Head of caudate nucleus (tissue), 42 donors: ENCODE measurements at places on chromosomes 3 and 15.

GRCh38 chr15:58398643-58399042, 33.1 kb upstream of the LIPC start:
- no peak for DNase-seq

- no peak for DNase-seq
These were observed 209.0 kb downstream of the NEK10 start for GRCh38 chr3:27160146-27160545.

GRCh38 chr3:114127517-114127916, 51.3 kb downstream of the DRD3 start:
- no peak for DNase-seq

DNA sequence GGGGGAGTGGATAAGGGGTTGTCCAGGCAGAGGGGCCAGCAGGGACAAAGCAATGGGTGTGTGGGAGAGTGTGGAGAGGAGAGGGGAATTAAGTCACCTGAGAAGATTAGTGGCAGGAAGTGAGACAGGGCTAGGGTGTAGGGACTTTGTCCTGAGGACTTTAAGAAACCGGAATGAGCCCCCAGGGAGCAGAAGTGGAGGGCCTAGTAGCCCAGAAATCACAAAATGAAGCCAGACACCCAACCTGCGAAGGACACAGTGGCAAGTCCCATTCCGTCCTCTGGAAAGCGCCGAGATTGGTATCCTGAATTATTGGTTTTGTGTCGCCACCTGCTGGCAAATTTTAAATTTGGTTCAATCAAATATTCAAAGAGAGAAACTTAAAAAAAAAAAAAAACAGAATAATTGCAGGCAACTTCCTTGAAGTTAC, 78.0 kb upstream of the SLC25A36 start:
- DNase-seq, result peak; percentile 36

DNA sequence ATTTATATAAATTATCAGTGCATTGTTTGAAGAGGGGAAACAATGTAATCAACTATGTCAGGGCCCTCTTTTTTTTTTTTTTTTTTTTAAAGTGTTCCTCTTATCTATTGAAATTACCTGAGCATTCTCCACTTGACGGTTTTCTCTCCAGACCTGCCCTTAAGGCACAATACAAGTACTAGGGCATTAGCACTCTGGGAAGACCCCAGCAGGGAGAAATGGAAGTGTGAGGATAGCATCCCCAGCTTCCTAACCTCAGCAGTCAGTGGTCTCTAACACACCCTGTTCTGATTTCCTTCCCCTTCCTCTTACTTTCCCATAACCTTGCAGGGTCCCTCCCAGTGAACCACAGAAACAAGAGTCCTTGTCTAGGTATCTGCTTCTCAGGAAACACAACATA, 458.3 kb upstream of the ARL6 start:
- DNase-seq, result no peak

DNA sequence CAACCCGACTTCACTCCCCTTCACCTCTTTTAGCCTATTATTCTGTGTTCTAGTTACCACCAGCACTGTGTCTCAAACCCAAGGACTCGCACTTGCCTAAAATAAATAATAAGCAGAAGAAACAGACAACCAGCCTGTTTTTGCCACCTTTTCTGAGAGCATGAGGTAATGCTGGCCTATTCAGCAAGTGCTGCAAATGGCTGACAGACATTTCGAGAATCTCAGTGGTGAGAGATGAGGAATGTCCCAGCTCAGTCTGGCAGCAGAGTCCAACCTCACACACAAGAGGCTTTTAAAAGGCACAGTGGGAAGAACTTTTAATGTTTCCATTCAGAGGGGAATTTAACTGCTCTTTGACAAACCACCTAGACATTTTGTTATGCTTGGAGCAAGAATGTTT, 143.3 kb upstream of the GMNC start:
- no peak for DNase-seq

GRCh38 chr3:149555927-149556326, 81.4 kb downstream of the TM4SF4 start:
- no peak for DNase-seq

DNA sequence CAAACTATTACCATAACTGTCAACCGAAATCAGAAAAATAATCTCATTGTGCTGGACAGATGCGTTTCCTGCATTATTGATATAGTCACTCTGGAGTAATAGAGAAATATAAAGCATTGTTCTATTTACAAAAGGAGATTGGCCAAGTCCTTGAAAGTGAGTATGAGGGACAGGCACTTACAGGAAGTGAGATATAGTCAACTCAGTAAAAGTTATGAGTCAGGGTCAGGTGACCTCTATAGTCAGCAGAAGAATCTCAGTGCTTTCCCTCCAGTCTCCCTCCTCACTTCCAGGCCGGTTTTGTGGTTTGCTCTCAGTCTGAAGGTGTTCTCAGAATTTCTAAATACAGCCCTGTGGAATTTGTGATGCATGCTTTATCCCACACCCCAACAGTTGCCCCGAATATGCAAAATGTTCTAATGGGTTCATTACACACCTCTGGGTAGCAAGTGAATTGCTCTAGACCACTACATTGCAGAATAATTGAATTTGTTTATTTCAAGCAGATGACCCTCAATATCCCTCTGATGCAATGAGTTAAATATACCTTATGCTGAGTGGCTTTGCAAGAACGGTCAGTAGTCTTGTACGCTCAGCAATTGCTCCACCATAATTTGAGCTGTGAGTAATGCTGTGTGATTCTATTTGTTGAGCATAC, 787.7 kb downstream of the MCTP2 start:
- DNase-seq, result no peak

DNA sequence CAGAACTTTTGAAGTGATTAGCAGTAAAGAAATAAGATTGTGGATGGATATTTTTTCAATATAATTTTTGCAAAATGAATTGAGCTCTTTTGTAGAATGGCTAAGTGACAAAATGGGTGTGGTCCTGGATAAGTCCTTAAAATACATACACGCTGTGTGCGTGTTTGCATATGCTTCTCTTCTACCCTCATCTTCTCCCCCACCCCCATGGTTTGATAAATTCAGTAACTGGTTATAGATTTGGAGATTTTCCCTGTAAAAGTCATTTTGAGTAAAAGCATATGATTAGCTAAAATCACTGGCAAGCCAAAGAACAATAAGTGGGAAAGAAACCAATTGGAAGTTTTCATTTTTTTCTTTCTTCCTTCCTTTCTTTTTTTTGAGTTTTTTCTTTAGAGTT, 453.9 kb upstream of the MDFIC2 start:
- no peak for DNase-seq

DNA sequence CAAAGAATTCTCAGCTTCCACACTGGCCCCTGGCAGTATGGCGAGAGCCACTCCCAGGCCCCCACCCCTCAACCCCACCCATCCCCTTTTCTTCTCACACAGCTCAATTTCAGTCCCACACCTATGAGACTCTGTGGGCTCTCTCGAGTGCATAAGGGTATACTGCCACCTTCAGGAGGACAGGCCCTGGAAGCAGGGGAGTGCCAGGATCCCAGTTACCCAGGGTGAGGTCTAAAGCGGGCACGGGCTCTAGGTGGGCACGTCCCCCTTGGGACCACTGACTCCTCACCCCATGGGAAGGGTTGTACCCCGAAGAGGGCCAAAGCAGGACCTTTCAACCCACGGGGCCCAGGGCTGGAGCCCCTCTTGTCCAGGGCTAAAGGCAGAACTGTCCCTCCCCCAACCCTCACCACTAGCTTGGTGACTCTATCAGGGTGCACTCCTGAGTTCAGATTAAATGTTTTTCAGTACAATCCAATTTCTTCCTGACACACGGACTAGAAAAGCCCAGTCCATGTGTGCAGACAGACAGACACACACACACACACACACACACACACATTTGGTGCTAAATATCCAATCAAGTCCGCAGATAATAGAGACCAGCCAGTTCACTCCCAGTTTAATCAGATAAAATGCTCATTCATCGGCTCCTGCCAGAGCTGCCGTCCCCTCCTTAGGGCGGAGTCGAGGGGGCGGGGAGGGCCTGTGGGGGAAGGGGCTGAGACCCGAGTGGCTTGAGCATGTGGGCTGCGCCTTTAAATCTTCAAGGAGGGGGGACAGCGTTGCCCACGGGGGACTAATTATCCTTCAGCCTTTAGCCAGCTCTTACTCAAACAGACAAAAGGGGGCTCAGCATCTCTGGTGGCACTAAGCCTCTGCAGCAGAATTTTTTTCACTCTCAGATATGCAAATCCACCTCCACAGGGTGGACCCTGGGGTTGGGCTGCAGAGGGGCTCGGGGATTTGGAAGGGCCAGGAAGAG, 59.3 kb downstream of the CYP11A1 start:
- peak; percentile 74 for DNase-seq

DNA sequence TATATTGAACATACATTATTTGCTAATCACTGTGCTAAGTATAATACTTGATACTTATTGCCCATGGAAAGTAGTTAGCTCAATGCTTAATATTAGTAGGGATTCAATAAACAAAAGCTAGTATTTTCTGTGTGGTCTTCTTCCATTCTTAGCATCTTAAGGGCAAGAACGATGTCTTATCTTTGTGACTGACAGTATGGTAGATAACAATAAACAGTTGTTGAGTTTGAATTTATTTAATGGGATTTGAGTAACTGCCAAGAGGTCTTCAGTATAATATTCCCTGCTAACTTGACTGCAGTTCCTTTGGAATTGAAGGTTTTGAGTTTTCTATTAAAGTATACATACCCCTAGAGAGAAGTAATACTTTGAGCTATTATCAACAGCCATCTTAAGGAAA, 70.1 kb downstream of the ZNF609 start:
- no peak for DNase-seq

- no peak for DNase-seq
These were observed 33.1 kb downstream of the ARIH2 start for GRCh38 chr3:48951764-48952163.

DNA sequence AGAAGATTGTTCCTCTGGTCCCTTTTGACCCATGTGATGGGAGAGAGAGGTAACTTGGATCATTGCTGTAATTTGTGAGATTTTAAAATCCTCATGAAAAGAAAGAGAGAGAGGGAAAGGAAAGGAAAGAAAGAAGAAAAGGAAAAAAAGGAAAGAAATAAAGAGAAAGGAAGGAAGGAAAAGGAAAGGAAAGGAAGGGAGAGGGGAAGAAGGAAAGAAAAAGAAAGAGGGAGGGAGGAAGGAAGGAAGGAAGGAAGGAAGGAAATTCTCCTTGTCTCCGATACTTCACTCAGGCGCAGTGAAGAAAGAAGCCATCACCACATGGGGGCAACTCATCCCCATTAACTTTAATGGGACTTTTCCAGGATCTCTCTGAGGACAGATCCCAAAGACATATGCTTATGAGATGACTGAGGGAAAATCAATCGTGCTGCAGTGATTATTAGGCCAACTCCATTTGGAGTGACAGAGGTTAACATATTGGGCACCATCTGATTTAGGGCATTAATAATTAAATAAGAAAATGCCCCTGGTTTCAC, 123.0 kb downstream of the MEGF11 start:
- DNase-seq, result no peak

DNA sequence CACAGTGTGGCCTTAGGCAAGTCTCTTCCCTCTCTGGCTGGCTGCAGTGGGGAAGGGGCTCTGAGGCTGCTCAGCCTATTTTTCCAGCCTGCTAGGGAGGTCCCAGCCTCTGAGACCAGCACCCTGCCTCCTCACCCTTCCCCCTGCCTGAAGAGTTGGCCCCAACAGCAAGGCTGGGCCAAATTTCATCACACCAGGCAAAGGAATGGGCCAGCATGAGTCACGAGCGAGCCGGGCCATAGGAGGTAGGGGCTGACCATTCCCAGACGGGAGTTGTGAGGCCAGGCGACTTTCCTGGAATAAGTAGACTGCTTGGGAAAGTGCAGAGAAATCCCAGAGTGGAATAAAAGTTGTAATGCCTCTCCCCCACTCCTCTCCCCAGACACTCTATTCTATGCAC, 5.7 kb upstream of the FBLN2 start:
- no peak for DNase-seq

DNA sequence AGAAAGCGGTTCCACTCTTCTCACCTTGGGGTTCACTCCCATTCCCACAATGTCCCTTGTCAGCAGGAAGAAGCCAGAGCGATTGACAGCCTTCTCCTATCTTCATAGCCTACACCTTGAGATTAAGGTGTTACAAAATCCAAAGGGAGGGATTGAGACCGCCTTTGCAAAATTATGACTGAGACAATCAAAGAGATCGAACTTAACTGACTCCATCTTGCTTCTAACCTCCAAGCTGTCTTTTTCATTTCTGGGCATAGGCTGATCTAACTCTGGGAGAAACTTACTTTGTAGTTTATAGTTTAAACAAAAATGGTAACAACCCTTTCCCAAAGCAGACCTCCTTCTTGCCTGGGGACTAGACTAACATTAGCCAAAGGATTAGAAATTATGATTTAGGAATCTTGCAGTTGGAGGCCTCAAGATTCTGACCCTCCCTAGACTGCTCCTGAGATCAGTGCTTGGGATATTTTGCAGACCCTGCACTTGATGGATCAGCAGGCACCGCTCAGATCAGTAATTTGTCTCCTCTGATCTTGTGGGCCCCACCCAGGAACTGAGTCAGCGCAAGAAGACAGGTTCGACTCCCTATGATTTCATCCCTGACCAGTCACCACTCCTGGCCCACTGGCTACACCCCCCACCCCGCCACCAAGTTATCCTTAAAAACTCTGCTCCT, 40.0 kb downstream of the PAQR5 start:
- no peak for DNase-seq

DNA sequence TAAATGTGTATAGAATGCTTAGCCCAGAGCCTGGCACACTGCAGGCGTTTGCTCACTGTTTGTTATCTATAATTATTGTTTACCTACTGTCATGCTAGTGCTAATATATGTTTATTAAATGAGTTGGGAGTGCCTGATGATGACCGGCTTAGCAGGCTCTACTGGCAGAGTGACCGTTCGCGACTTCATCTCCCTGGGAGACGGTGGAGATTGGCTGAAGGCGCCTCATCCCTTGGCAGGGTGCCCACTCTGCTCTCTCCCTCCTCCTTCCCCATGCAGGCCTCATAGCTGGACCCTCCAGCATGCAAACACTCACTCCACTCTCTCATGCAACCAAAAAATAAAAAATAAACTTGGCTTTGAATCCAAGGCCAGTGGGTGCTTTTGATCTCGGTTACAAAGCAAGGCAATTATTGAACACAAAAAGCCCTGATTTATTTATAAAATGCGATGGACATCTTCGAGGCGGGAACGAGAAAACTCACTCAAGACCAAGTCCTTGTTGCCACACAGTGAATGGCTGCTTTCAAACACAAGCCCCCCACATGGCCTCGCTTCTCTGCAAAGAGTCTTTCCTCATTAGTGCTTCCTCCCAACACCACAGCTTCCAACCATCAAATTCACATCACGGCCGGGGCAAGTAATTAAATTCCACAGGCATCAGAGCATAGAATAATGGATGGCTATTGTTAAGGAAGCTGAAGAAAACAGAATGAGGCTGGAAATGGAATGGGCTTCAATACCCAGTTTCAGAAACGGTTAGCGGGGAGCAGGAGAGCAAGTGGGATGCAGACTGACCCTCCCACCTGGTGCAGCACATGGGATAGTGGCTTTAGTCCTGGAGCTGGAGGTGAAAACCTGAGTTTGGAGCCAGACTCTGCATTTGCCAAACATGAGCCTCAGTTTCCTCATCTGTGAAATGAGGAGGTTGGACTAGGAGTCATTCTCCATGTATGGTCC, 135.7 kb upstream of the RAD18 start:
- DNase-seq, result peak; percentile 57
